ENCODE measurements at places on chromosomes 2 and 18.

- DNase-seq = peak; percentile 25
Observed at GRCh38 chr2:146661473-146662096, 1183.2 kb upstream of the ACVR2A start.

GRCh38 chr2:190584980-190585661 lies 50.6 kb upstream of the NEMP2 start:
- no peak for DNase-seq

DNA sequence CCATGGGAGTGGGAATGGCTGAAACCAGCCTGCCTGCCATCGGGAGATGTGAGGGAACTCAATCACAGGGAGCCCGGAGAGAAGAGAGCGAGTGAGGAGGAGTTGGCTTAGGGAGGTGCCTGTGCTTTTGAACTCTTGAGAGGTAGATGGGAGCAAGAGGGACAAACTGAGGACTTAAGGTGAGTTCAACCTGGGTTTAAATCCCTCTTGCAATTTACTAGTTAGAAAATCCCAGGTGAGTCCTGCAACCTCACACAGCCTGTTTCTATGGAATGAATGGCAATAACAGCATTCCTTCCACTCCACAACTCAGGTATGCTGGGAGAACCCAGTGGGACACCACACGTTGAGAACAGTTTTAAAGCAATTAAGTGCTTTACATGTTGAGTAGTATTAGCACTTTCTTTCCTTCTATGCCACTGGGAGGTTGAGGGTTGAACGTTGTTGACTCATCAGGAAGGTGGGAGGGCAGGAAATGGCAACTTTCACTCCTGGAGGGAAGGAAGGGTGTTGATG lies 57.3 kb downstream of the VIT start:
- no peak for DNase-seq

GRCh38 chr2:96447726-96448125 lies 57.4 kb downstream of the NEURL3 start:
- DNase-seq = no peak

- DNase-seq = no peak
Observed at GRCh38 chr2:198479065-198479464, 674.7 kb downstream of the PLCL1 start.

GRCh38 chr2:144320491-144320890 lies 199.4 kb downstream of the ZEB2 start:
- no peak for DNase-seq

- no peak for DNase-seq
Observed at GRCh38 chr2:111226876-111227700, 106.4 kb downstream of the BCL2L11 start.

GRCh38 chr2:185689906-185690539 lies 48.6 kb upstream of the FSIP2 start:
- no peak for DNase-seq

DNA sequence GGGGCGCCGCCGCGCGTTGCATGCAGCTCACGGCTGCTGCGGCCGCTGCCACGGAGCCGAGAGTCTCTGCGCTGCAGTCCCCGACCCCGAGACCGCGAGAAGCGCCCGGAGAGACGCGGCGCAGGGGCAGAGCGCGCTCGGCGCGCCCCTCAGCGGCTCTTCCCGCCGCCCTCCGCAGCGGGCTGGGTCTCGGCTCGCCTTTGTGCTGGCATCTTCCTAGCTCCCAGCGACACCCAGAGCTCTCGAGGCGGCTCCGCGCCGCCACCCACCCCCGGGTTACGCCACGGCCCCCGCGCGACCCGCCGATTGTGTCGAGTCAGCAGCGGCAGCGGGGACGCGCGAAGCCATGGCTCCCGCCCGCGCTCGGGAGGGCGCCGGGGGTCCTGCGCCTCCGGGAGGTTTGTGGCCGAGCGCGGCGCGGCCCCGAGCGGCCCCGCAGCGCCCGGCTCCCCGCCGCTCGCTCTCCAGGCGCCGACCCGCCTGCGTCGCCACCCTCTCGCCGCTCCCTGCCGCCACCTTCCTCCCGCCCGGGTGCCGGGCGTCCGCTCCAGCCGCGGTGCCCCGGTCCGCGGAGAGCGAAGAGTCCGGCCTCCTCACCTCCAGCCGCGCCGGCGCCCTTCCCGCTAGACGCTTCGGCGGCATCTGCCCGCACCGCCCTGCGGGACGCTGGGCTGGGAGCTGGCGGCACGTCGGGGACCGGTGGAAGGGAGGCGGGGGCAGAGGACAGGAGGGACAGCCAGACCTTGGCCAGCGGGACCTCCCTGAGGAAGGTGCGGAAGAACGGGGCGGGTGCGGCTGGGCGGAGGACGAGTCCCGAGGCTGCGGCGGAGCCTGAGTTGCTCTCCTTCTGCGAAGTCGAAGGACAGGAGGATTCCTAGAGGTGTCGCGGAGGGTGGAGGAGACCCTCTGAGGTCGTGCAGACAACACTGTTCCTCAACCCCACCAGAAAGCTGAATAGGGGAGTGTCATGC lies 46.3 kb upstream of the CCDC150 start:
- DNase-seq = no peak

DNA sequence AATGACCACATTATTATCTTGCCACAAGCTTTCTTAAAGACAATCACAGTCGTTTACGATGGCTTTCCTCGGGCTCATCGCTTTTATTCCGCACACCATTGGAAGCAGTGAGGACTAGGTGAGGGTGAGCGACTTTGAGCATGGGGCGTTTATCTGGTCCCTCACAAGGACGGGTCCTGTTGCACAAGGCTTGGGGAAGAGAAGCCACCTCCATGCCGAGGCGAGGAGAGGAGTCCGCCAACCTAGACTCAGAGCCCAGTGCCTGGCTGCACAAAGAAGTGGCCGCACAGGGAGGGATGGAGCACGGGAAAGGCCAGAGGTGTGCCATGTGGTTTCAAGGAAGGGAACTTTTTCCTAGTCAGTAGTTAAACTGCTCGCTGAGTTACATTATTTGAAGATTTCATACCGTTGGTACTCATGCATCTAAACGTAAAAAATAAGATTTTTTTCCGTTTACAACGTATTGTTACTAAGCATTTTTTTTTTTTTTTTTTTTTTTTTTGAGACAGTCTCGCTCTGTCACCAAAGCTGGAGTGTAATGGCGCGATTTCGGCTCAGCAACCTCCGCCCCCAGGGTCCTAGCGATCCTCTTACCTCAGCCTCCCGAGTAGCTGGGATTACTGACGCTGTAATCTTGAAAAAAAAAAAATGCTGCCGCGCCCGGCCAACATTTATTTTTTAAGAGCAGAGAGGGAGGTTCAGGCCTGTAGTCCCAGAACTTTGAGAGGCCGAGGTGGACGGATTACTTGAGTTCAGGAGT lies 849 bp upstream of the CYP27C1 start:
- DNase-seq = no peak

DNA sequence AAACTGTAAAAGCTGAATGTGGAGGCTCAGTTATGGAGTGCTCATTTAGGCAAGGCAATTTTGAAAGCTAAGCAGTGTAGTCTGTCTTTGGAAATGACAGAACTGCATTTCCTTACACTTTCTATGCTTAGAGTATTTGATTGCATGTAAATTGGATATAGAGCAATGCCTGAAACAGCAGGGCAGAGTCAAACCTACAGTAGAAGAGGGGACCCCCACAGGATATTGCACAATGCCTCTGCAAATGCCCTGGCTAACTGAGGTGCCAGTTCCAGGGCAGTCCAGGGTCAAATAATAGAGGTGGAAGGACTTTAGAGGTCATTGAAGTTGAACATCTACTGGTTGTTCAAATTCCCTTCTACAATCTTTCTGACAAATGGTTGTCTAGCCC lies 2.2 kb downstream of the TMEM178A start:
- DNase-seq = no peak

GRCh38 chr2:211455216-211455841 lies 898.9 kb downstream of the CPS1 start:
- no peak for DNase-seq

DNA sequence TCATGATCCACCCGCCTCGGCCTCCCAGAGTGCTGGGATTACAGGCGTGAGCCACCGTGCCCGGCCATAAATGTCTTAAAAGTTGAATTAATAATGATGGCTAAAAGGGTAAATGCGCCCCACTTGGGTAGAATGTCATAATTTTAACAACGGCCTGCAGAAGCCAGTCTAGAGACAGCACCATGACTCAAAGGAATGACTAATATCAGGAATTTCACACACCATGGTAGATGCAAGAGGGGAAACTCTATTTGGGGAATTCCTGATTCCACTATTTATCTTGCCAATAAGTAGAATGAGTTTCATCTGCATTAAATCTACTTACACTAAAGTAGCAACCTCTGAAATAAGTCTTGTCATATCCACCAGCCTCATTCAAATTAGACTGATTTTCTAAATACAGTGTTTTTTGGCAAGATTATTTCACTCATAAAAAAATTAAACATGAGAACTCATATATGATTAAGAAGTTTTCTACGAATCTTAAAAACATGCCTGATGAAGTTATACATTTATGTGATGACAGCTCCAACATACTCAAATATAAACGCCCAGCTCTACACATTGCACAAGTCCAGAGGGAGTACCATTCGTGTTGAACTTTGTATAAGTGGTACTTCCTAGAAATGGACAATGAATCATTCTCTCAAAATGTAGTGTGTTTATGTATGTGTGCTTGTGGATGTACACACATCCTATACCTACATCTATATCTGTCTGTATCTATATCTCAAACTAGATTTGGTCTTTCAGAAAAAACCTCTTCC lies 309.7 kb downstream of the IRS1 start:
- no peak for DNase-seq

DNA sequence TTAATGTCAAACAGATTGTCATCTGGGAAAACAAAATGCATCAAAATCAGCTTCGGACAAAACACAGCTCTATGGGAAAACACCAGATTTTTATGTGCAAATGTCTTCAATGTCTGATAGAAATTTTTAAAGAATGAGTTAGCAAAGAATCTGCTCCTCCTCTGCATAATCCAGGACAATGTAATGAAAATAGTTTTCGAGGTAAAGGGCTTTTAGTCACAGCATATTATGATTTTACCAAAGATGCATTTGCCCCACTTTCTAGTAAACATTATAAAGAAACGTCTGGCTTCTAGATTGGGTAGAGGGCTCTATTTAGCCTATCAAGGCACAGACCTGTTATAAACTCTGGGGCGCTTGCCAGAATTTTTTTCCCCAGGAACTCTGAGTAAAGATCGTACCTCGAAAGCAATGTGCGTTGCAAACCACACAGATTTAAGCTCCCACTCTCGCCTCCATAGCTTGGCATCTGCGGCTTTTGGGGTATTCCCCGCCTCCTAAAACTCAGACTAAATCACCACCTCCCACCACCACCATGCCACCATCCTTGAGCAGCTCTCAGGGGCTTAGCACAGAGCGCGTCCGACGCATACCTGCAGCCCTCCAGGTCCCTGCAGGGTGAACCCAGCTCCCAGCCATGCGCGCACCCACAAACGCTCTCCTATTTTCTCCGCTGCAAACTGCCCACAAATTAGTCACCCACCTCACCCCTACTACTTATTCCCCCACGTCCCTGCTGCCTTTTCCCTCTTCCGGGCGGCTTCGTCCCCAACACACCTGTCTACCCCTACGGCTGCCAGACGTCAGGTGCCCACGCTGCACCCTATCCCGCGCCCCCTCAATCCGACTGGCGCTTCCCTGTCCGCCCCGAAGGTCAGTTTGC lies 829 bp downstream of the ACVR1C start:
- DNase-seq = no peak

DNA sequence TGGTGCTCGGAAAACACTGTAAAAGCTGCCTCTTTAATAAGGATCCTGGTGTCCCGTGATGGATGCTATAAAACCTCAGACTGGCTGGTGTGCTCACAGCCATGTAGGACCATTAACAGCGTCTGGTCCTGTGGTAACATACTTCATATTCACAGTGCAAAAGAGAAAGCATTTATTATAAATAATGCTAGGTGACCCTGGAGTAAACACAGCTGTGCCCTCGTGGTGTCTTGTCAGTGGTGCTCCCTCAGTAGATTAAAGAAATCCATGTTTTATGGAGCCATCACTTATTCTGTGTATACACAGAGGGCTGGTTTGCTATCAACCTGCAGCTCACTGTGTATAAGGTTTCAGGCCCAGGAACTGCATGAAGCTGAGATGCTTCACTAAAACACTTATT lies 106.9 kb downstream of the CDK15 start:
- no peak for DNase-seq

GRCh38 chr2:147538821-147539220 lies 306.0 kb upstream of the ACVR2A start:
- DNase-seq = no peak

DNA sequence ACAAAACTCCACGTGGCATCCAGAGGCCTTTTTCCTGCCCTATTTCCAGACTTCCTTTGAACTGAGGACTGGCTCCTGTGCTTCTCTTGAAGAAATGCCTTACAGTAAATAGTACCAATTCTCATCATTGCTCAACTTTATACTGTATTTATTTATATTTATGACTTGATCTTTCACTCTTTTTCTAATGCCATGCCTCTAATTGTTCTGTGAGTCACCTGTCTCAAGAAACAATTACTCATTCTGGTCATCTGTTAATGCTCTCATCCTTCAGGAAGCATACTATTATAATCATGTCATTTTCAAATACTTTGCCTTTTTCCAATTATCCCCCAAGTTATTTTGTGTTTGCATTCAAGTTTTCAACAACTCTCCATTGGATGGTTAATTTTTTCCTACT lies 85.9 kb downstream of the DCDC2C start:
- no peak for DNase-seq

GRCh38 chr2:130728549-130729316 lies at the start of gene GPR148:
Gene GPR148, plus strand, starts transcription at chr2:130729070. Its CDS starts 82 bp downstream, at chr2:130729152.
- DNase-seq = no peak

DNA sequence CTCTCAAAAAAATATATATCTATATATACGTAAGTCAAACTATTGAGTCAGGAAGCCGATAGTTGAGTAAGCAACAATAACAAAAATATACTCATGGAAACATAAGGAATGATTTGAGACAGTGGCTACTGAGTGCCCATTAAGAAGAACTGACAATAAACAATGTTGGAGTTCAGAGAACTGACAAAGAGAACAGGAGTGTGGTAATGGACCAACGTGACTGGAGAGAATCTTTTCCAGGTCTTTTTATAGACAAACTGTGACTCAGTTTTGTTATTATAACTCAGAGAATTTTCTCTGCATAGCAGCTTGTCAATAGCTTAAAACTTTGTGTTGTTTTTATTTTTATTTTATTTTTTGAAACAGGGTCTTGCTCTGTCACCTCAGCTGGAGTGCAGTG lies 4.6 kb upstream of the GALM start:
- no peak for DNase-seq

GRCh38 chr2:181465676-181466375 lies 8.6 kb downstream of the ITGA4 start:
- DNase-seq = no peak

DNA sequence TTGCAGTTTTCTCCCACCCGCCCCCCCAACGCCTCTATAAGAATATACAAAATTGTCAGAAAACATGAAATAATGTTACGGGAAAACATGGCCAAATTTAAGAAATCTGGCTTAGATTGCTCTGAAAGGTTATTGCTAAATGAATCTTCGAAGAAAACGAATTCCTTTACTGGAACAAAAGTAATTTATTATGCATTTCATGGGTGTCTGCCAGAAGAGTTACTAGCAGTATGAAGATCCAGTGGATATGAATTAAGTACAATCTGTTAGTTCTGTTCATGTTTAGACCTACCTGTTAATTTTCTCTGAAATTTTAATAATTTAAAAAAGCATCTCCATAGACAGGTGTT lies 21.9 kb downstream of the GATA6 start:
- no peak for DNase-seq

- no peak for DNase-seq
Observed at GRCh38 chr2:118584062-118584749, 263.2 kb downstream of the EN1 start.
